ENCODE measurements at places on chromosomes 6 and 20. TPM values are rescaled to one million over a fixed set of nuclear protein-coding genes. Genes with fewer than 3 reads are reported as not detected.

- H3K36me3 ChIP-seq = no peaks in the 10 kb centered on the region
- H3K4me3 ChIP-seq = no peak overlapping the region
- no peaks in the 10 kb centered on the region for H3K27me3 ChIP-seq
- DNase-seq = no peak
- no peaks in the 10 kb centered on the region for H3K4me1 ChIP-seq
Measured at GRCh38 chr6:138638604-138639003, 135.0 kb upstream of the CCDC28A start.

DNA sequence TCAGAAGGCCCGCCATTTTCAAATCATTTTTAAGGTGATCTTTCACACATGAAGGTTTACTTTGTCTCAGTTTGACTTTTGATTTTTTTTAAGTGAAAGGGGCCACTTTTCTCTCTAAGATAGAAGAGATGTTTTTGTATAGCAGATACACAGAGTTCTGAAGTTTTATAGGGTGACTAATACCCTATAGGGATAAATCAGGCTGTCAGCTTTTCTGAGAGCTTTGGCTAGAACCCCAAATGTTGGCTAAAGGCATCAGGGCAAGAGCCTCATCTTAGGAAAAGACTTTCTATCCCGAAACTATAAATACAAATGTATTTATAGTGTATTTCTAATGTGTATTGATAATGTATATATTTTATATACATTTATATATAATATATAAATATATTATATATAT, 181.4 kb downstream of the TBX18 start:
- H3K27ac ChIP-seq = no peak overlapping the region
- H3K4me3 ChIP-seq = no peak overlapping the region
- no peaks in the 10 kb centered on the region for H3K27me3 ChIP-seq
- DNase-seq = no peak
- H3K36me3 ChIP-seq = no peaks in the 10 kb centered on the region
- no peaks in the 10 kb centered on the region for H3K4me1 ChIP-seq

- H3K4me1 ChIP-seq = no peaks in the 10 kb centered on the region
- H3K4me3 ChIP-seq = no peak overlapping the region
- no peaks in the 10 kb centered on the region for H3K36me3 ChIP-seq
- peaks cover 19% of the 10 kb centered on the region for H3K27me3 ChIP-seq
- no peak for DNase-seq
- H3K27ac ChIP-seq = no peak overlapping the region
Measured at GRCh38 chr20:22559711-22560318, 24.6 kb downstream of the FOXA2 start.

GRCh38 chr20:56957737-56958553, 308.5 kb downstream of the BMP7 start:
- H3K36me3 ChIP-seq = no peaks in the 10 kb centered on the region
- H3K4me1 ChIP-seq = no peaks in the 10 kb centered on the region
- H3K27ac ChIP-seq = no peak overlapping the region

DNA sequence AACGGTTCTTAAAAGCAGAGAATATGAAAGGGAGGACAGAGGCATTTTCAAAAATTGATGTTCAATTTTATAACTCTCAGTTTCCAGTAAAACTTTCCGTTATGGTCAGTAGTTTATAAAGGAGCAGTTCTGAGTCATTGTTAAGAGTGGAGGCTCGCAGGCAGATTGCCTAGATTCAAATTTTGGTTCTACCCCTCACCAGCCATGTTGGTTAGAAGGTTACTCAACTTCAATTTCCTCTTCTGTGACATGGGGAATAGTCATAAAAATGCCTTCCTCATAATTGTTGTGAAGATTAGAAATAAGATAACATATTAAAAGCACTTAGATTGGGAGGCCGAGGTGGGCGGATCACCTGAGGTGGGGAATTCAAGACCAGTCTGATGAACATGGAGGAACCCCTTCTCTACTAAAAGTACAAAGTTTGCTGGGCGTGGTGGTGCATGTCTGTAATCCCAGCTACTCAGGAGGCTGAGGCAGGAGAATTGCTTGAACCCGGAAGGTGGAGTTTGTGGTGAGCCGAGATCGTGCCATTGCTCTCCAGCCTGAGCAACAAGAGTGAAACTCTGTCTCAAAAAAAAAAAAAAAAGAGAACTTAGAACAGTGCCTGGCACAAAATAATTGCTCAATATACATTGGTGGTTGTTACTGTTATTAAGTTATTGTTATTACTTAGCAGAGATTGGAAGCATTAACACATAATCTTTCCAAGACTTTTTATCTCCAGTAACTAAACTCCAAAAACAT, 348.9 kb downstream of the NRN1 start:
- H3K4me1 ChIP-seq = no peaks in the 10 kb centered on the region
- no peak for DNase-seq
- H3K36me3 ChIP-seq = peaks cover 9% of the 10 kb centered on the region
- H3K4me3 ChIP-seq = no peak overlapping the region
- no peak overlapping the region for H3K27ac ChIP-seq

GRCh38 chr20:40955326-40955725, 73.3 kb upstream of the TOP1 start:
- peaks cover 8% of the 10 kb centered on the region for H3K27me3 ChIP-seq
- DNase-seq = no peak
- no peaks in the 10 kb centered on the region for H3K4me1 ChIP-seq

GRCh38 chr6:132446141-132446854, 45.0 kb upstream of the MOXD1 start:
- H3K27ac ChIP-seq = no peak overlapping the region
- H3K4me1 ChIP-seq = no peaks in the 10 kb centered on the region
- H3K4me3 ChIP-seq = no peak overlapping the region
- no peak for DNase-seq
- no peaks in the 10 kb centered on the region for H3K27me3 ChIP-seq

- H3K4me1 ChIP-seq = no peaks in the 10 kb centered on the region
- no peak overlapping the region for H3K27ac ChIP-seq
- no peak for DNase-seq
- H3K4me3 ChIP-seq = no peak overlapping the region
Measured at GRCh38 chr6:75755704-75756103, 6.7 kb downstream of the MYO6 start.

DNA sequence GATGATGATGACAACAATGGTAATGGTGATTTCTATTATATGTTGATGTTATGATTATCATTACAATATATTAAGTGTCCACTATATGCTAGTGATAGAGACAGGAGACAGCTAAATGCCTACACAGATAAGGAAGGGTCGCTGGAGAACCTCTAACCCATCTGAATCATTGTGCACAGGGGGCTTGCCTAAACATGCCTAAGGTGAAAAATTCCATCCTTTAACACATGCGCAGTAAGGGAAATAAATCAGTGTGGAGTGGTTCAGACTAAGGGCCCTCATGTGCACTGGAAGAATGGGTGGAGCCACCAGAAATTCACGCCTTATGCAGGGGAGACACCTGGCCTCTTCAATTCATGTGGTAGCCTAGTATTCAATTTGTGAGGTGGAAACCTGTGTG, 120.4 kb downstream of the TPBG start:
- no peak overlapping the region for H3K4me3 ChIP-seq
- H3K27ac ChIP-seq = no peak overlapping the region
- no peaks in the 10 kb centered on the region for H3K36me3 ChIP-seq
- no peak for DNase-seq
- H3K27me3 ChIP-seq = peaks cover 4% of the 10 kb centered on the region

- no peak for DNase-seq
- no peak overlapping the region for H3K4me3 ChIP-seq
- H3K27me3 ChIP-seq = no peaks in the 10 kb centered on the region
- peak overlapping the region; percentile 62 for H3K27ac ChIP-seq
- H3K4me1 ChIP-seq = peaks cover 38% of the 10 kb centered on the region
- peaks cover 14% of the 10 kb centered on the region for H3K36me3 ChIP-seq
Measured at GRCh38 chr6:118704915-118705314, 53.5 kb upstream of the CEP85L start.

DNA sequence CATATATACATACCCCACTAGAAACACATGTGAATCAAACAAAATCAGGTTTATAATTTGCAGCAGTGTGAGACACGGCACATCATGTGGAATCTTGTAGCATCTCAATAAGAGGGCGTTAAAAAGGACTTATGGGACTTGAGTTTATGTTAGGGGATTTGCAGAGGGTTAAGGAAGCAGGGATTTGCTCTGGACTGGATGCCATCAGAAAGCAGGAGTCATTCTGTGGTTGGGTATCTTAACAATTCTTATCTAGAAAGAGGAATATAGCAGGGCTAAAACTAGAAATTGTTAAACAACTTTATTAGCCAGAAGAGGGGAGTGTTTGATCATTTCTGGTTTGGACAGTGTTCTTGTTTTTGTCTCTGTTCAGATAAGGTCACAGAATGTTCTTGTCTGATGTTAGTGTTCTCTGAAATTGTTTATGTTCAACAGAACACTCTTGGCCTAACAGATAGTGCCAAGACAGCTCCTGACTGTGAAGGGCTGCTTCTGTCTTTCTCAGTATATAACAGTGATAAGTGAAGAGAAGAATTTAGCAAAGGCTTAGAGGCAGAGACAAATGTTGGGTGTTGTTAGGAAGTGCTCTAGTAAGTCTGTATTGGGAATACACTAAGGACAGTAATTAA, 39.2 kb downstream of the LIN28B start:
- no peaks in the 10 kb centered on the region for H3K4me1 ChIP-seq
- no peak overlapping the region for H3K4me3 ChIP-seq
- H3K27me3 ChIP-seq = peaks cover 3% of the 10 kb centered on the region
- H3K27ac ChIP-seq = no peak overlapping the region
- DNase-seq = no peak
- no peaks in the 10 kb centered on the region for H3K36me3 ChIP-seq

GRCh38 chr6:33907227-33907626, 103.4 kb upstream of the MLN start:
- H3K4me1 ChIP-seq = peaks cover 37% of the 10 kb centered on the region
- no peak overlapping the region for H3K4me3 ChIP-seq
- peak overlapping the region; percentile 26 for H3K27ac ChIP-seq
- no peaks in the 10 kb centered on the region for H3K36me3 ChIP-seq
- no peaks in the 10 kb centered on the region for H3K27me3 ChIP-seq

- H3K27me3 ChIP-seq = no peaks in the 10 kb centered on the region
- H3K27ac ChIP-seq = no peak overlapping the region
- DNase-seq = no peak
- H3K4me1 ChIP-seq = peaks cover 8% of the 10 kb centered on the region
Measured at GRCh38 chr20:10432079-10432478, 1.9 kb downstream of the MKKS start.

- H3K27me3 ChIP-seq = peaks cover 26% of the 10 kb centered on the region
- H3K4me3 ChIP-seq = no peak overlapping the region
- DNase-seq = no peak
- no peak overlapping the region for H3K27ac ChIP-seq
- no peaks in the 10 kb centered on the region for H3K4me1 ChIP-seq
Measured at GRCh38 chr6:170134031-170134470, 156.8 kb downstream of the DLL1 start.

DNA sequence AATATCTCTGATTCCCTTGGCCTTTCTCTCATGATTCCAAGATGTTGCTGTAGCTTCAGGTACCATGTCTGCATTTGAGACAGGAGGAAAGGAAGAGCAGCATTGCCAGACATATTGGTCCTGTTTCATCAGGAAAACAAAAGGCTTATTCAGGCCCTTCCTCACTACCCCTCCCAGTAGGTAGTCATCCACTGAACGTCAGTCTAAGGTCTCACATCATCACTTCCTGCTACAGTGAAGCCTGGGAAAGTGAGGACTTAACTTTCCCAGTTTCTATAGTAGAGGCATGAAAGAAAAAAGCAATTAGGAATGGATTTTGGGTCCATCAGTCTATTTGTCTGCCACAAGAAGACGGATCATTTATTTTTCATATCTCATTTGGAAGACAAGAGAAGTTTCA, 85.7 kb upstream of the SOX4 start:
- no peak for DNase-seq
- no peak overlapping the region for H3K4me3 ChIP-seq
- H3K27me3 ChIP-seq = no peaks in the 10 kb centered on the region
- no peaks in the 10 kb centered on the region for H3K4me1 ChIP-seq
- H3K27ac ChIP-seq = no peak overlapping the region
- no peaks in the 10 kb centered on the region for H3K36me3 ChIP-seq

GRCh38 chr6:66788579-66788978, 1081.6 kb upstream of the EYS start:
- H3K4me3 ChIP-seq = no peak overlapping the region
- H3K27ac ChIP-seq = no peak overlapping the region
- no peaks in the 10 kb centered on the region for H3K4me1 ChIP-seq
- DNase-seq = no peak
- H3K27me3 ChIP-seq = no peaks in the 10 kb centered on the region

DNA sequence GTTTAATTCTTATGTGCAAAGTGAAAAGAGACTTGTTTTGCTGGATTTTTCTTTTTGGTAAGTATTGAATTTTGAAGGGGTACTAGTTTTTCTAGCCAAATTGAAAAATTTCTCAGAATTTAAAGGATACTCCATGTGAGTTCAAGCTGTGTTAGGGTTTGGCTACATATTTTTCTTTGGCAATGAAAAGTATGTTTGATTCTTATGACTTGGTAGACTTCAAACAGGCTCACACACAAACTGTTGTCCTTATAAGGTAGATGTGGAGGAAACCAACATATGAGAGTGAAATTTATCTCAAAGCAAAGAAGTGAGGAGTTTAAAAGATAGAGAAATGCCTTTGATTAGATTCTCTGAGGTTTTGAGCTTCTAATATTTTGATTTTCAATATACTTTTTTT, 356.7 kb downstream of the BCKDHB start:
- no peaks in the 10 kb centered on the region for H3K36me3 ChIP-seq
- no peak overlapping the region for H3K4me3 ChIP-seq
- no peaks in the 10 kb centered on the region for H3K4me1 ChIP-seq
- H3K27me3 ChIP-seq = no peaks in the 10 kb centered on the region
- H3K27ac ChIP-seq = no peak overlapping the region

DNA sequence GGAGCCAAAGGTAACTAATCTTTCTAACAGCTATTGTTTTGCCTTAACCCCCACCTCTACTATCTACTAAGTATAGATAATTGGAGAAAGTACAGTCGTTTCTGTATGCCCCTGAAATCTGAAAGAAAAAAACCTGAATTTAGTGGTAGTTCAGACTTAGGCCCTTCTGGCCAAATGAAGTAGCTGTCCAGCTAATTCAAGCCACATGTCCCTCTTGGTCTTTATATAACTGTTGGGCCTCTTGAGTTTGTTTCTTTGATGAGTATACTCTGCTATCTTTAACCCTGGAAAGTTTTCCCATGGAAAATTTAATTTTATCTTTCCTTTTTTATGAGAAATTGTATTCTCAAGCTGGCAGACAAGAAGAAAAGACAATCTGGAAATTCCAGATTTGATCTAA, 73.0 kb upstream of the FAM8A1 start:
- H3K4me1 ChIP-seq = no peaks in the 10 kb centered on the region
- no peak overlapping the region for H3K4me3 ChIP-seq
- DNase-seq = no peak
- no peak overlapping the region for H3K27ac ChIP-seq
- H3K27me3 ChIP-seq = no peaks in the 10 kb centered on the region
- no peaks in the 10 kb centered on the region for H3K36me3 ChIP-seq

BANF2 gene
- not detected for total RNA-seq

SERAC1 gene
- 4.7 TPM for total RNA-seq

PDYN gene
- not detected for total RNA-seq

C20orf141 gene
- not detected for total RNA-seq
